ENCODE measurements at places on chromosomes 5 and 9.

DNA sequence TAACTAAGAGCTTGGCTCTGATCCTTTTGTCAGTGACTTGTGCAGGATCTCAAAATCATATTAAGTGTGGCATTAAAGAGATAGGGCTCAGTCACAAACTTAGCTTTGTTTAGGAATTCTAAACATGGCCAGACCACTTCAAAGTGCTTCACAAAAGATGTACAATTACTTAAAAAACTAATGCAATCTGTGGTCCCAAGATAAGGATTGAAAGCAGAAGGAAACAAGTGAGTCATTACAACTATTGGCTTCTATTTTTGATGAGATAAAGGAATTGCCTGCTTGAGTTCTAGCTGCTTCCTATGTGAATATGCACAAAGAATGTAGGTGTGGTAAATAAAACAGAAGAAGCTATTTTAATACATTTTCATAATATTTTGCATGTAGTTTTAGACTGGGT lies 44.9 kb upstream of the SLC12A2 start:
- DNase-seq, result no peak

- peak; percentile 72 for DNase-seq
Measured at GRCh38 chr5:131534974-131535373, 100.1 kb downstream of the RAPGEF6 start.

GRCh38 chr5:76445830-76446229 lies 42.7 kb downstream of the IQGAP2 start:
- no peak for DNase-seq

DNA sequence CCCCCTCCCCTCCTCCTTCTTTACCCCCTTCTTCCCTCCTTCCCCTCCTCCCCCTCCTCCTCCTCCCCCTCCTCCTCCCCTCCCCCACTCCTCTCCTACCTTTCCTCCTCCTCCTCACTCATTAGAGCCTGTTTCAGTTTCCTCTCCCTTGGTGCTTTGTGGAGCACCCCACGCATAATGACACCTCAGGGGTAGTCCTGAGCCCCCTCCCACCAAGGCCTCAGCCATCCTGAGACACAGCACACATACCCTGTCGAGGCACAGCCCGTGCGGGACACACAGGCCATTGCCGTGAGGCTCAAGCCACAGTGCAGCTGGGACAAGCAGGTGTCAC lies 35.4 kb downstream of the HK3 start:
- no peak for DNase-seq

GRCh38 chr9:77667151-77667550 lies 19.0 kb upstream of the GNA14 start:
- DNase-seq, result no peak

- no peak for DNase-seq
Measured at GRCh38 chr9:36416890-36417289, 16.8 kb upstream of the RNF38 start.

DNA sequence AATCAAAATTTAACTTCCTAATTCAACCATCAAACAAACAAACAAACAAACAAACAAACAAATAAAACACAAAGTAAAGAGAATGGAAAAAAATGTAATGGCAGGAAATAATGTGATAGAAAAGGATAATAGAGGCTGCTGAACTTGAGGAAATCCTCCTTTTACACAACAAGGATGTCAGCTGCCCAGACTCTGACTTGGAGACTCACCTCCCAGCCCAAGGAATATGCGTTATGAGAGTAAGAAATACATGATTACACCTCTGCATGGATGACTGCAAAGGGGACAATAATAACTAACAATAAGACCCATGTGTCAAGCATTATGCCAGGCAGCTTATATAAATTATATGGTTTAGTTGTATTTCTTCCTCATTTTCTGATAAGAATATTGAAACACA lies 46.6 kb upstream of the JAK2 start:
- DNase-seq, result no peak

- DNase-seq, result no peak
Measured at GRCh38 chr9:7489036-7489435, 310.5 kb downstream of the DMAC1 start.

DNA sequence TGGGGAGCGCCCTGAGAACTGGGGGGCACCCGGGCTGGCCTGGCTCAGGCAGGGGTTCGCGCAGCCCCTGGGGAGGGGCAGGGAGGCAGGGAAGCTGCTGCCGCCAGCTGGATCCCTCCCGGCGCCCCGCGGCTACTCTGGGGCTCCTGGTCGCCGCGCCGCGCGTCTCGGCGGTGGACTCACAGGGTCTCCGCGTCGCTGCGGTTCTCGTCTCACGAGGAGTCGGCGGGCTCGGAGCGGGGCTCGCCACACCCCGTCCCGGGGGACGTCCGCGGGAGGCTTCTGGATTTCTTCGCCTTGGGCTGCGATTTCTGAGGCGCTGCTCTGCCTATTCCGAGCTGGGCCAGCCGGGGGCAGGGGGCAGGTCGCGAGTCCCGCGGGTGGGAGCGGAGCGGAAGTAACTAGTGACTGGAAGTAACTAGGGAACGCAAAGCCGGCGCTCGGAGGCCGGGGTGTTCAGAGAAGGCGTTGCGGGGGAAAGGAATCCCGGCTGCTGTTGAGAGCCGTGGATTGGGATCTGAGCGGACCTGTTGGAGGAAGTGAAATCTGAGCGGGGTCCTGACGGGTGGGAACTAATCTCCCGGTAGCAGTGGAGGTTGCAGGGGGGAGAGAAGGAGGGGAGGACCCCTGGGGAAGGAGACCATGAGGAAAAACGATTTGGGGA lies 511 bp downstream of the CYSTM1 start:
- DNase-seq, result peak; percentile 73

- DNase-seq, result no peak
Measured at GRCh38 chr9:90288275-90288639, 354.4 kb downstream of the DIRAS2 start.

DNA sequence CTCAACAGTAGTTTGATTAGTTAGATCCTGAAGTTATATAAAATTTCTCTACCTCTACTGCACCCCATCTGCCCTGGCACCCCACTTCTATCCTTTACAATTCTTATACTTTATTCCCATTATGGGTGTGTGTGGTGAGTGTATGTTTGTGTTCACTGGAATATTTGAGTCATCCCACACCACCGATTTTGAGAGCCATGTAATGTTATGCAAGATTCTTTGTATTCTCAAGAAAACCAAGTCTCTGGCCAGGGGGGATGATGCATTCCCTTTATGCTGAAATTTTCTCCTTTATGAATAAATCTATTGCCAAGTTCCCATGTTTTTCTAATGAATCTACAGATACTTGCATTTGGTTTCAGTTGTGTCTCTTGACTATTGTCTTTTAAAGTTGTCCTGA lies 266.8 kb downstream of the ARHGEF28 start:
- no peak for DNase-seq

- DNase-seq, result no peak
Measured at GRCh38 chr9:114151426-114151956, 3.8 kb upstream of the COL27A1 start.

GRCh38 chr9:98315551-98316060 lies 60.2 kb upstream of the TBC1D2 start:
- DNase-seq, result peak; percentile 96

- no peak for DNase-seq
Measured at GRCh38 chr9:78189461-78189860, 46.4 kb upstream of the CEP78 start.

DNA sequence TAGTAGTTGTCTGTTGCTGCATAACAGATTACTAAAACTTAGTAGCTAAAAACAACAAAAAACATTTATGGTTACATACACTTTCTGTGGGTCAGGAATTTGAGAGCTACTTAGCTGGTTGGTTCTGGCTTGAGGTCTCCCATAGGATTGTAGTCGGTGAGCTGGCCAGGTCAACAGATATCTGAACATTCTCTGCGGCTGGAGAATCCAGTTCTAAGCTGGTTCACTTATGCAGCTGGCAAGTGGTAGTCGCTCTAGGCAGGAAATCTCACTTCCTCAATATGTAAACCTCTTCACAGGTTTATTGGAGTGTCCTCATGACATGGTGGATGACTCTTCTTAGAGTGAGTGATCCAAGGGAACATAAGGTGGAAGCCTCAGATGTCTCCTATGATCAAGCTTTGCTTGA lies 65.7 kb upstream of the TNFAIP8 start:
- no peak for DNase-seq

- no peak for DNase-seq
Measured at GRCh38 chr5:178194026-178194425, 6.9 kb upstream of the GMCL2 start.

DNA sequence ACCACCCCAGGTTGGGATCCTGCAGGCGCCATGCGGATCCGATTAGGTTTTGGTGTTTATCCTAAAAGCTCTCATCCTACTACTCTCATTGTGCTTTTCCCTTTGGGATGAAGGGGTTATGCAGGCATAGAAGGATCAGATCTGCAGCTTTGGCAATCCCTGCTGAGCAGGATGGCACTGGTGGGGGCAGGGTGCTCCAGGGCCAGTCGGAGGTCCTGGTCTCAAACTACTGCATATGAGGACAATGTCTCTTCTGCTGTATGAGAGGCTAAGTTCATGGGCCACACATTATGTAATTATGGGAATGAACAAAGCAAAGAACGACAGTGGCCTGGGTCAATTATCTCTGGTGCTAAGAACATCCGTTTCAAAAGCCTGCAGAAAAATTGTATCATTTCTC lies 334.2 kb downstream of the IRX1 start:
- DNase-seq, result no peak

DNA sequence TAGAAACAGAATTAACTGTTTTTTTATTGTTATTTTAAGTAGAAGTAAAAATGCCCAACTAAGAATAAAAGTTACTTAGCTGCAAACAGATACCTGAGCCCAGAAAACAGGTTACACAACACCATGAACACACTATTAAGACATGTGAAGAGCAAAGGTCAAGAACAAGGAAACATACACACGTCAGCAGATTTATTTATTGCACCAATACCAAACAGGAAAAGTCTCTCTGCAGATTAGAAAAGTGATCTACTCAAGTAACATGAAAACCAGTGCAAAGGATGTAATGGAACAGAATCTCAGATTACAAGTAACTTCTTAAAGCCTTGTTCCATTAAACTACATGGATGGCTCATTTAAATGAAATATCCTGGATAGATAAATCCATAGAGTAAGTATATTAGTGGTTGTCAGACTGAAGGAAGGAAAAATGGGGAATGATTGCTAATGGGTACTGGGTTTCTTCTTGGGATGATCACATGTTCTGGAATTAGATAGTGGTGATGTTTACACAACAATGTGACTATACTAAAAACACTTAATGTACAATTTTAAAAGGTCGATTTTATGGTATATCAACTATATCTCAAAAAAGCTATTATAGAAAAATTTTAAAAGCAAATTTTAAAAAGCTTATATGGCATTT lies 6.1 kb downstream of the SAR1B start:
- DNase-seq, result no peak

GRCh38 chr9:2424619-2425033 lies 197.0 kb upstream of the VLDLR start:
- DNase-seq, result no peak

GRCh38 chr5:87650284-87650683 lies 237.6 kb upstream of the CCNH start:
- peak; percentile 83 for DNase-seq

DNA sequence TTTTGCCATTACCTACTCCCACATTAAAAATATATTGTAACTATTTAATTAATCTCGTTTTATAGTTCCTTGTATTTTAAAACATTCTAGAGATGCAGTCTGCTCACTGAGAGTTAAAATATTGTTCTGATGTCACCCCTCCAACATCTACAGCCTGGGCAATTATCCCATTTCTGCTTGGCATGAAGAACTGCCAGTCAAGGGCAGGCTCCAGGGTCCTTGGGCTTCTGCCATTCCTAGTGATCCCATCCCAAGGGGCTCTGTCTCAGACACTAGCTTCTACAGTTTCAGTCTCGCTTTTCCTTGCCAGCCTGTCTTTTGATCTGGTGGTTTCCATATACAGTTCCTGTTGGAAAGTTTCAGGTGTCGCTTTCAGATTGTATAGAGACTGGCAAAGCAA lies 287.2 kb downstream of the TMEM232 start:
- DNase-seq, result no peak

DNA sequence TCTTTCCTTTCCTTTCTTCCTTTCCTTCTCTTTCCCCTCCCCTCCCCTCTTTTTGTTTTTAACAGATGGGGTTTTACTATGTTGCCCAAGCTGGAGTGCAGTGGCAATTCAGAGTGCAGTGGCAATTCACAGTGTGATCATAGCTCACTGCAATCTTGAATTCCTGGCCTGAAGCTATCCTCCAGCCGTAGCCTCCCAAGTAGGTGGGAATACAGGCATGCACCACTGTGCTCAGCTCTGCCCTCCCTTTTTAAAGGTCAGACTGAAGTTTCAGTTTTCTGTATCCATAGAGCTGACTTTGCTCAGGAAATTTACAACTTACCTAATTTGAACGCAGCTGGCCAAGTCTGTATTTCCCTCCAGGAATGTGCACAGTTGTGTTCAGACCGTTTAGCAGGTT lies 696 bp downstream of the CCL28 start:
- DNase-seq, result no peak

DNA sequence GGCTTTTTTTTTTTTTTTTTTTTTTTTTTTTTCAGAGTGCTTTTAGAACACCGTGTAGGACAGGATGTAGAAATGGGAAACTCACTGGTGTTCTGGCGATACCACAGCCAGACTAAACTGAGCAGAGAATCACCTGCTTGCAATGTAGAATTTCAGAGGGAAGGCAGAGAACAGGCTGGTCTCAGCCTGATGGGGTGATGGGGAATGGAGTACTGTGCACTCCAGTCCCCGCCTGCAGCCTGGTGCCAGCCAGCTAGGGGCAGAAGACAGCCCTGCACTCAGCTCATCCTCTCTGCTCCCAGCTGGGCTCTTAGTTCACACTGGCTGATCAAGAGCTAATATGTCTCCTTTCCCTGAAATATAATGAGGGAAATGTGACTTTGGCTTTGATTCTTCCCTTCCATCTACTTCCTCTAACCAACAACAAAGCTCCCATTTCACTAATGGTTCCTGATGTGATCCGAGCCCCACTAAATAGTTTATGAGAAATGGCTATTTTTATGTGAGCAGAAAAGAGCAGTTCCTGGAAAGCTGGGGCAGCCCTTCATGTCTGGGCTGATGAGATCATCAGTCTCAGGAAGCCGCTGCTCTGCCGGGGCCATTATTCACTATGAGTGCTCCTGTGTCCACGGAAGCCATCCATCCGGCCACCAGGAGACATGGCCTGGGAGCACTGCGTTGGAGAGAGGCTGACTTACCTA lies 209.7 kb downstream of the GADD45G start:
- peak; percentile 60 for DNase-seq

GRCh38 chr9:137494550-137495351 lies 35.6 kb upstream of the NSMF start:
- DNase-seq, result no peak

DNA sequence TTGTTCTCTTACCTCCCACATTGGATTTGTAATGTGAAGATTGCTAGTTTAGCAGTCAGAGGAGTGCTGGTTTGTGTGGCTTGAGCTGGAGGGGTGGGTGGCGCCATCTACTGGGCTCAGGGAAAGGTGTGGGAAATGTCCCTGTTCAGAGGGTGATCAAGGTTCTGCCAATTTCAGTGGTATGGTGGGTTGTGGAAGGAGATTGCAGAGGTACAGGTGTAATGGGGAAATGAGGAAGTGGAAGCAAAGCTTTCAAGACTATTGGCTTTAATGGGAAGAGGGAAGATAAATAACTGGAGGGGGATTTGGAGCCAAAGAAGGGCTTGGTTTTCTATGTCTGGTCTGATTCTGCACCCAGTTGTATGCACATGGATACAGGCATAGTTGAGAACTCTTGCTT lies 76.4 kb downstream of the OSMR start:
- DNase-seq, result peak; percentile 48
